CD8-positive, alpha-beta memory T cell (primary cell): ENCODE measurements at places on chromosomes 6 and 20. TPM values are rescaled to one million over a fixed set of nuclear protein-coding genes. Genes with fewer than 3 reads are reported as not detected.

DNA sequence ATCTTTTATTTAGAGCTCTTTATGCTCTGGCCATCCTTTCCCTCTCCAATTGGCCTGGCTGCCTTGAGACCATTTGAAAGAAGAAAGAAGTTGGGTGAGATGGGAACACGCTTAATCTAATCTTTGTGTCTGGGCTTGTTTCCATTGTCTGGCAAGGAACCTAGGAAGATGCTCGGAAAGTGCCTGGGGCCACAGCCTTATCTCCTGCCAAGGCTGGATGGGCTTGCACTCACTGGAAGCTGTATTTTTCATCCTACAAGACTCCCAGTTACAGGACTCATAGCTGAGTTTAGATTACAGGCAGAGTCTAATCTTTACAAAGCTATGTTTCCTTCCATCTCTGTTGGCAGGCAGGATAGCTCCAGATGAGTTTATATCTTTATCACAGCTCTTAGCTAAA is 33.1 kb upstream of the CDYL start:
- DNase-seq = no peak
- no peaks in the 10 kb centered on the region for H3K4me1 ChIP-seq
- H3K36me3 ChIP-seq = no peaks in the 10 kb centered on the region
- no peak overlapping the region for H3K27ac ChIP-seq

DNA sequence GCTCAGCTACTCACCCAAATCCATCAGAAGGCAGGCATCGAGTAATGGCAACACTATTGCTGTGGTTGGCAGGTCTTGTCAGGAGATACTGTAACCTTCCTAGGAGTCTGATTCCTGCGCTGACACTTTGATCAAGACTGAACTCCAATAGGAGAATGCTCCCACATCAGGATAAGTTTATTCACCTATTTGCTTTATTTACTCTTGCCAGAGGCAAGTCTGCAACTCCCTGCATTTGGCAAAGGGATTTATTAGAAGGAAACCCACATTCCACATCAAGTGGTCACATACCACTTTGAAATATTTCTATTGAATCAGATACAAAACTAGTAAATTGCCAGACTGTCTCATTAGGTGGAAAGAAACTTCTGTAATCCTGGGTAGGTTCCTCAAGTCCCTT is 43.5 kb downstream of the ZFAND3 start:
- peaks cover 49% of the 10 kb centered on the region for H3K4me1 ChIP-seq
- no peak overlapping the region for H3K27ac ChIP-seq
- H3K36me3 ChIP-seq = no peaks in the 10 kb centered on the region
- H3K4me3 ChIP-seq = no peak overlapping the region
- H3K27me3 ChIP-seq = no peaks in the 10 kb centered on the region

- peaks cover 80% of the 10 kb centered on the region for H3K27me3 ChIP-seq
- H3K27ac ChIP-seq = no peak overlapping the region
- no peaks in the 10 kb centered on the region for H3K36me3 ChIP-seq
Measured at GRCh38 chr20:38730989-38731737, 6.9 kb downstream of the SLC32A1 start.

The PBOV1 gene
- not detected for total RNA-seq

DNA sequence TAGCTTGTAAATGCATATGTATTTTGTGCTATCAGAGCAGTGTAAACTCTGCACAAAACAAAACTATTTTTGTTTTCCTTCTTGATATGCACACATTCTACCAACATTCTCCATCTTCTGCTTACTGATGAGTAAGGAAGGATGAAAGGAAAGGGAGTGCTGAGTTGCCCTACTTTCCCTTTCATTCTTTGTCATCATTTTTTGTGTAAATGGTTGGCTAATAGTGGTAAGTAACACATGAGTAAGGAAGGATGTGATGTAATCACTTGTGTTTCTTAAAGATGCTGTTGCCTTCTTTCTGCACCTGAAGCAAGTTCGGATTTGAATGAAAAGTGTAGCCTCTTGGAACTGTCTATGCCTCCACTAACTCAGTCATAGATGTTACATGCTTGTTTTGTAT is 4.6 kb upstream of the REV3L start:
- H3K27me3 ChIP-seq = no peaks in the 10 kb centered on the region
- no peak overlapping the region for H3K4me3 ChIP-seq
- H3K36me3 ChIP-seq = no peaks in the 10 kb centered on the region
- DNase-seq = no peak
- peaks cover 22% of the 10 kb centered on the region for H3K4me1 ChIP-seq

DNA sequence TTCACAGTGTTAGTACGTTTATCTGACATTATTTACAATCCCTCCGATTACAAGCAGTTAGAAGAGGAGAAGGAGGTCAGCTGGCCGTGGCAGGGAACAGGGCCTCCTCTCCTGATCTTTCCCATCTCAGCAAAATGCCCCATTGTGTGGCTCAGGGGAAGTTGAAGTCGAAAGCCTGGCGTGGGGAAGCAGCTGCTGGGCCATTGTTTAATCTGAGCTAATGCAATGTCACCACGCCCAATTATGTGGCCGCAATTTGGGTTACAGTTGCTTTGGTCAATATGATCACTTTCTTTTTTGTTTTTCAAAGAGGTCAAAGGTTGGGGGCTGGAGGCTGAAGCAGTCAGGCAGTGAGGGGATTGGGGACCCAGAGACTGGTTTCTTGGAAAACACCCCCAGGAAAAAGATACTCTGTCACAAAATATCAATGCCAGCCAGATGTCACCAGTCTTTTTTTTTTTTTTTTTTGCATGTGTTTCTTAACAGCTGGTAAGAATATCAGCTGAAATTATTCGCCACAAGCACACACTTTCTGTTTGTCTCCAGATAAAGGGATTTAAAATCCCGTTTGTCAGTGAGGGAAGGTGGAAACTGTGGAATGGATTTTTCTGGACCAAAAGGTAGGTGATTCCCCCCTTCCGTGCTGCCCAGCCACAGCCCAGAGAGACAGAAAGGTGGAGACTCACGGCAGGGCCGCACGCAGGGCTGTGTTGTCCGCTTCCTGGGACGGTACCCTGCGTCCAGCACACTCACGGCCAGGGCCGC is 24.6 kb downstream of the DLL1 start:
- no peaks in the 10 kb centered on the region for H3K27me3 ChIP-seq
- peaks cover 3% of the 10 kb centered on the region for H3K4me1 ChIP-seq
- H3K27ac ChIP-seq = no peak overlapping the region
- no peak for DNase-seq
- no peaks in the 10 kb centered on the region for H3K36me3 ChIP-seq

DNA sequence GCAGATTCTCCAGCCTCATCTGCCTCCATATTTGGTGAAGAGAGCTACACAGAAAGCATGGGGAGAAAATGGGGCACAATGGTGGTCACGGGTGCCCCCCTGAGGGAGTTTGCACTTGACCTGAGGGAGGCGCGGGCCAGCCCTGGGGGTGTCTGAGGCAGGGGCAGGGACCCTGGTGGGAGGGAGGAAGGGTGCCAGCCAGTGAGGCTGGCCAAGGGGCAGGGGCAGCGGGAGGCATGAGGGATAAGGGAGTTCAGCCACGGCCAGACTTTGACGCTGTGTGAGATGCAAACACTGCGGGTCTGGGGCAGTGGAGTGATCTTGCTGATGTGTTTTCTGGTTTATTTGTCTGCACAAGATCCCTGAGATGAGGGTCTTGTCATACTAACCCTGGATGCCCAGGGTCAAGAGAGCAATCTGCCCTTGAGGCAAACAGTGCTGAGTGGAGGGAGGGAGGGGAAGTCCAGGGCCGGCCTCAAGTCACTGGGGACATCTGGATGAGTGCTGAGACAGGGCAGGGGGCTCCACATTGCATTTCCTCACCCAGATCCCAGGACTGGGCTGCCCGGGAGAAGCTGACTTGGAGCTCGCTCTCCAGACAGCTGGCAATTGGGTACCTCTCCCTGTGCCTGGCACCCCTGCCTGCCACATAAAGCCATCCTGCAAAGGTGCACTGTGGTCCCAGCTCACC is 8.8 kb upstream of the PCMTD2 start:
- H3K36me3 ChIP-seq = no peaks in the 10 kb centered on the region
- H3K4me3 ChIP-seq = no peak overlapping the region
- no peaks in the 10 kb centered on the region for H3K27me3 ChIP-seq
- no peak for DNase-seq

The ZFP57 gene
- 9.2 TPM for total RNA-seq

The CALHM6 gene
- total RNA-seq = 2.2 TPM

GRCh38 chr6:69584913-69585729 is 211.7 kb downstream of the LMBRD1 start:
- H3K27me3 ChIP-seq = no peaks in the 10 kb centered on the region
- H3K36me3 ChIP-seq = no peaks in the 10 kb centered on the region
- no peak overlapping the region for H3K4me3 ChIP-seq
- no peak overlapping the region for H3K27ac ChIP-seq
- peaks cover 8% of the 10 kb centered on the region for H3K4me1 ChIP-seq

- peak overlapping the region; percentile 52 for H3K27ac ChIP-seq
- H3K27me3 ChIP-seq = no peaks in the 10 kb centered on the region
- H3K4me3 ChIP-seq = peak overlapping the region; percentile 42
- no peaks in the 10 kb centered on the region for H3K36me3 ChIP-seq
- peaks cover 53% of the 10 kb centered on the region for H3K4me1 ChIP-seq
- peak; percentile 82 for DNase-seq
Measured at GRCh38 chr6:46011188-46012085, 4.2 kb downstream of the CLIC5 start.

- H3K27ac ChIP-seq = no peak overlapping the region
- H3K4me3 ChIP-seq = no peak overlapping the region
- no peaks in the 10 kb centered on the region for H3K36me3 ChIP-seq
- no peak for DNase-seq
- H3K4me1 ChIP-seq = no peaks in the 10 kb centered on the region
- no peaks in the 10 kb centered on the region for H3K27me3 ChIP-seq
Measured at GRCh38 chr20:9071976-9072726, 3.3 kb downstream of the PLCB4 start.

The LPA gene
- not detected for total RNA-seq

DNA sequence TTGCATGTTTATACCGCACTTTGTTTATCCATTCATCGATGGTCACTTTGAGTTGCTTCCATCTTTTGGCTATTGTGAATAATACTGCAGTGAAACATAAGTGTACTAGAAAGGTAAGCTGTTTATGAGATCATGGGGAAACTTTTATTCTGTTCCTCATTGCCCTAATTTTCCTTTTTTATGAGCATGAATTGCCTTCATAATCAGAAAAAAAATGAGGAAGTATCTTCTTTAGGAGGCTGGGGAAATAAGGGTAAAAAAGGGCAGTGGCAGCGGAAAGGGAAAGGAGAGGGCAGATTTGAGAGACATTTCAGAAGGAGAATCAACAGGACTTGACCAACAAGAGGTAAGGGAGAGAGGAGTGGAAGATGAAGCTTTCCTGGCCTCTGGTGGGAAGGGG is 14.3 kb upstream of the SERINC3 start:
- no peak overlapping the region for H3K4me3 ChIP-seq
- H3K27me3 ChIP-seq = no peaks in the 10 kb centered on the region
- no peak overlapping the region for H3K27ac ChIP-seq
- peaks cover 23% of the 10 kb centered on the region for H3K4me1 ChIP-seq

GRCh38 chr6:143958839-143959399 is 49.1 kb downstream of the PLAGL1 start:
- no peak overlapping the region for H3K27ac ChIP-seq
- H3K4me1 ChIP-seq = no peaks in the 10 kb centered on the region
